ENCODE measurements at places on chromosomes 2 and 18.

GRCh38 chr2:44495544-44495943 lies 133.8 kb downstream of the CAMKMT start:
- DNase-seq = no peak

DNA sequence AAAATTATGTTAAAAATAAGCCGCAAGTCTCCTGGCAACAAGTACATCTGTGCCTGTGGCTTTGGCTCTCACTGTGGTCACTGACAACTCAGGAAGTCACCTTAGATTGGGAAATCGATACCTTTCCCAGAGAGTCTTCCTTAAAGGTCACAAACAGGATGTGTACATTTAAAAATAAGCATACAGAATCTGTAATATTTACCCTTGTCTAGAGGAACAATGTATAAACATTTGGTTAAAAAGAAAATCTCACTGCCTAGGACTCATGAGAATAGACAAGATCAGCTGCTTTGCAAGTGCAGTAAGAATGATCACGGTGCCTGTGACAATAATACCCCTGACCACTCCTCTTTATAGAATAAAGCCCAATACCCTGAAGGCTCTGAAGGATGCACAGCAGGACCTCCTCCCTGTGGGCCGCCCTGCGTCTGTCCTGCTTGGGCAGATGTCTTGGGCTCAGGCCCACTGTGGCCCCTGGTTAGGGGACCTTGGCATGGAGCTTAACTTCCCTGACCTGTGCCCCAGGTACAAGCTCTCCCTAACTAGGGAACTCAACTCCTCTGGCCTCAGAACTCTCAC lies 98.0 kb upstream of the MGAT4A start:
- no peak for DNase-seq

- no peak for DNase-seq
Observed at GRCh38 chr2:178448968-178449661, 1.9 kb downstream of the PRKRA start.

GRCh38 chr18:911486-911885 lies 6.8 kb downstream of the ADCYAP1 start:
- DNase-seq = no peak

- DNase-seq = no peak
Observed at GRCh38 chr18:25346561-25346960, 5.4 kb downstream of the ZNF521 start.

DNA sequence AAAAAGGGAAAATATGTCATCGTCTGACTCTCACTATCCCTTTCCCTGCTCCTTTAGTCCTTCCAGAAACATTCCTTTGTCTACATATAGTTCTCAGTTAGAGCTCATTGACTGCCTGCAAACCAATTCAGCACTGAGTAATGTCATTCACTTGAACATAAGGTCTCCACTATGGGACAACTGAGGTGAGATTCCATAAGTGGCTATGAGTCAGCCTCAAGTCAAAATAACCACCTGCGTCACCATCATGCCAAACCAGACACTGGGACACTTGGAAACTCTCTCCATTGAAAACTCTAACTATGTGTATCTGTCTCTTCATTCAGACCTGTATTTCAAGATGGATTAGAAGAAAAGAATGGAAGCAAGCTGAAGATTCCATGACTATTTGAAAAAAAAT lies 878.0 kb upstream of the PIK3C3 start:
- DNase-seq = no peak

- DNase-seq = no peak
Observed at GRCh38 chr2:222490131-222490530, 65.8 kb downstream of the SGPP2 start.

DNA sequence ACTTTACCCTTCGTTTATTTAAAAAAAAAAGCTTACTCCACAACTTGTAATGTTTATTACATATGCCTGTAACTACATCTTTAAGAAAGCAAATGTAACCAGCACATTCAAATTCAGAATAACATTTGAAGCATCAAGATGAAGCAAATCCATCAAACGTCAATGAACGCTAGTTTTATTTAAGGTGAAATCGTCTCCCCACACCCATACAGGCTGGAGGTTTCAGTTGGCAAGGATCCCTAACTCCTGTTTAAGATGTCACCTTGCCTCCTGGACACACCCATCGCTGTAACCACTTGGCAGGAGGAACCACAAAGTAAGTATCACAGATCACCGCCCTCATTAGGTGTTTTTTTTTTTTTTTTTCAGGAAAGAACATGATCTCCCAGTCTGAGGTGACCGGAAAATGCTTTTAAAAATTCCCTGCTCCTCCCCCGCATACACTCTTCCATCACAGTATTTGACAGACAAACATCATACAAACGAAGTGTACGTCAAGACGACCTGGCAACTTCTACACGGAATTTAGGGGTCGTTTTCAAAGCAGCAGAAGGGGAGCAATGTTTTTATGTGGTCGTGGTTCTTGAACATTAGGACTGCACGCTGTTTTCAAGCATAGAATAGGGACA lies 19.7 kb upstream of the STPG4 start:
- no peak for DNase-seq

DNA sequence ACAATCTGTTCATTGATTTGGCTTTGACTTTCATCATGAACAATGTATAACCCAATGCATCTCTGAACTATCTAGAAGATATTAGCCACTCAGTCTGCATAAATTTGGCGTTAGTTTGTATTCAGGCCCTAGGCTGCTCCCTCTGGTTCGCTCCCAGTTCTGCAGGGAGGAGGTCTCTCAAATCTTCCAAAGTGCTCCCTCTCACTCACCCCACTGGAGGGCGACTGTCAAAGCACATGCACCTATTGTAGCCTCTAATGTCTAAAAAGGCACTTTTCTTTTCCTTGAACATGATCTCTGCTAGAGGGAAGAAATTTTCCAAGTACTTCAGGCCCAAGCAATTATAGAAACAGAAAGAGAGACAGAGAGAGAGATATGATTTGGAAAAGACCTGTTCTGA lies 291.5 kb downstream of the TDRD15 start:
- DNase-seq = no peak

DNA sequence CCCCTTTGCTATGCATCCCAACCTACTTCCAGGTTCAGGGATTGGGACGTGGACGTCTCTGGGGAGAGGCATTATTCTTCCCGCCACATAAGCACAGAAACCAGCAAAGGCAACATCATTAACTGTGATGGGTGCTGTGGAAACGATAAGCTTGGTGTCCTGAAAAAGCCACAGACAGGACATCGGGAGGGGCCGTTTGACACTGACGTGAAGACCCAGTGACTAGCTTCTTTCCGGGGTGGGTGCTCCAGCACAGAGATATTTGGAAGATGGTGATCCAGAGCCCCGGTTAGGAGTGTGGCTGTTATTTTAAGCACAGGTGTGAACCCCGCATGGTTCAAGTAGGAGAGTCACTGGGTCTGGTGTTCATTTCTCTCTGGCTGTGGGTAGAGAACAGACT lies 163.8 kb upstream of the HDAC4 start:
- no peak for DNase-seq

- DNase-seq = no peak
Observed at GRCh38 chr18:78640246-78640995, 339.2 kb upstream of the SALL3 start.

- DNase-seq = no peak
Observed at GRCh38 chr2:139685090-139685983, 905.1 kb upstream of the NXPH2 start.

- DNase-seq = no peak
Observed at GRCh38 chr2:128799284-128799552, 480.6 kb upstream of the HS6ST1 start.

GRCh38 chr18:71471963-71472725 lies 1072.0 kb downstream of the CBLN2 start:
- no peak for DNase-seq

GRCh38 chr18:14179306-14179705 lies 47.1 kb upstream of the ZNF519 start:
- DNase-seq = no peak

- DNase-seq = no peak
Observed at GRCh38 chr2:167471332-167471731, 583.1 kb downstream of the XIRP2 start.

DNA sequence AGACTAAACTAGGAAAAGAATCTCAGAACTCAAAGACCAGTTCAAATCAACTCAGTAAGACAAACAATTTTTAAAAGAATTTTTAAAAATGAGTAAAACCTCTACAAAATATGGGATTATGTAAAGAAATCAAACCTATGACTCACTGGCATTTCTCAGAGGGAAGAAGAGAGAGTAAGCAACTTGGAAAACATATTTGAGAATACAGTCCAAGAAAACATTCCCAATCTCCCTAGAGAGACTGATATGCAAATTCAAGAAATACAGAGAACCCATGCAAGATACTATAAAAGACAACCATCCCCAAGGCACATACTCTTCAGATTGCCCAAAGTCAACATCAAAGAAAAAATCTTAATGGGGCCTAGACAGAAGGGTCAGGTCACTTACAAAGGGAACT lies 162.7 kb downstream of the WDPCP start:
- DNase-seq = no peak

- DNase-seq = no peak
Observed at GRCh38 chr2:134470561-134471168, 216.8 kb downstream of the MGAT5 start.

DNA sequence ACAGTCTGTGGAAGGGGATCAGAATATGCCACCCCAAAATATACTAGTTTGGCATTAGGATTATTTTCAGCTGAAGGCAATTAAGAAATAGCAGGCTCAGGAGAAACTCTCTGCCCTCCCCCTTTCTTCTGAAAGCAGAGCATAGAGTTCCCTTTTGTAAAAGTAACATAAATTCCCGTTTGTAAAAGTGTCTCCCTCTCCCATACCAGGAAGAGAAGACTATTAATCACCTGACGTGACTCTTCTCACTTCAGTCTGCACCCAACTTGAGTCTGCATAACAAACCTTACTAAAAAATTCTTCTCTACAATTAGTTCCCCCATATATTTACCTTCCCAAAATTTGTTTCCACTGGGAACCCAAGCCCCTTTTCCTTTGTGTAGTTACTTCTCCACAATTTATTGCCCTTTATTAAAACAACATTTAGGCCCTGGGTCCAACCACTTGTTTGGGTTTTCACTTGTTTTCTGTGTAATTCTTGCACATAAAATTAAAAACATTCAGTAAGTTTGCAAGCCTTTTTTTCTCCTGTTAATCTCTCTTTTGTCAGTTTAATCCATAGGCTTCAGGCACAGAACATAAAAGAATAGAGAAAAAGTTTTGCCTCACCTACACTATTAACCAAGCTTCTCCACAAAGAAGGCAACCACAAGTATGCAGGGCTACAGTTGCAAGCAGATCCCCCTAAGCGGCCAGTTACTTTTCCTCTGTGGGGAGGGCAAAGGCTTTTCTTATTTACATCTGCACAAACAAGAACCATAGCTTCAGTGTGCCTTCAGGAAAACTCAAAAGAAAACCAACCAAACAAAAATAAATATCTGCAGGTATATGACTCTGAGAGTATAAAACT lies 107.6 kb upstream of the MSH2 start:
- no peak for DNase-seq

DNA sequence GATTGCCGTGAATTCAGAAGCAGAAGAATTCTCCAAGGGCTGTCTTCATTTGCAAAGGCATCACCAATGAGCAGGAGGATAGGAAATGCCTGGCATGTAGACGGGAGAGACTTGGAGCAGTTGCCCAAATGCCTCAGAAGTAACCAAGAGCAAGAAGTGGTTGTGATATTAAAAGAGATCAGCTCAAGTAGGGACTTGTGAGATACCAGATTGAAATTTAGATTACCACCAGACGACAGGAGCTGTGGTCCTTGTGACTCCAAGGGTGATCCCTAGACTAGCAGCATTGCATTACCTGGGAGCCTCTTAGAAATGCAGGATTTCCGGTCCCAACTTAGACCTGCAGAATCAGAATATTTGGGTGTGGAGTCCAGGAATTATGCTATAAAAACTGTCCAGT lies 228.6 kb upstream of the EPAS1 start:
- no peak for DNase-seq

- no peak for DNase-seq
Observed at GRCh38 chr2:85956646-85957039, 67.9 kb upstream of the ST3GAL5 start.

GRCh38 chr2:76008001-76008702 lies 297.4 kb upstream of the GCFC2 start:
- DNase-seq = no peak

GRCh38 chr18:980586-980985 lies 75.9 kb downstream of the ADCYAP1 start:
- DNase-seq = no peak

DNA sequence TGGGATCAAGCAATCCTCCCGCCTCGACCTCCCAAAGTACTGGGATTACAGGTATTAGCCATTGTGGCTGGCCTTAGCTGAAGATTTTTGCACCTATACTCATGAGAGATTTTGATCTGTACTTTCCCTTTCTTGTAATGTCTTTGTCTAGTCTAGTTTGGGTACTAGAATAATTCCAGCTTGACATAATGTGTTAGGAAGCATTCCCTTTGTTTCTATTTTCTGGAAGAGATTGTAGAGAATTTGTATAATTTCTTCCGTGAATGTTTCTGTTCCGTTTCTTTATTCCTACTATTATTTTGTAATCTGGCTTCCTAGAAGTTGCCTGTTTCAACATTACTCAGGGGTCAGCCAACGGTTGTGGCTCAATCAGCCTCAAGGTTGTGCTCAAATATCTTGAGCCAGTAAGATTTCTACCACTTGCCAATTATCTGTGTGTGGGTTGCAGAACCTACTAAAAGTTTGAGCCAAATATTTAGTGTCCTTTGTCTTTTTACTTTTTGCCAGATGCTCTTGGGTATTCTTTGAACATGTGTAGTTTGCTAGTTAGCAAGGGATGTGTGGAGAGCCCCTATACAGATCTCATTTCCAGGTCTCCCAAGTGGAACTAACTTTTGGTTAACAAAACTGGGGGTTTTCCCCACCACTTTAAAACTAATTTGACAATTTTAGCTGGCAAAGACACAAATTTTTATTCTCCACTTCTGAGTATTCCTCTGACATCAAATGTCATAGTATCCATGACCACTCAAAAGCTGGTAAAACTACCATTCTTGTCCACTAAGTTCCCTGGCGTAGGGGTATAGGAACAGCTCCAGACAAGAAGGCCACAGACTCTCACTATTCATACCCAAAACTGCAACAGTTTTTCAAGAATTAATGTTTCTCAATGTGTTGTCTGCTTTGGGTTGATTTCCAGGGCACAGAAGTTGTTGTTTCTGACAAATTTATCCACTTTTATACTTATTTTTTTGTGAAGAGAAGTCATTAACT lies 42.8 kb upstream of the BAZ2B start:
- DNase-seq = no peak

- DNase-seq = no peak
Observed at GRCh38 chr18:79248495-79249060, 147.2 kb upstream of the NFATC1 start.

- DNase-seq = no peak
Observed at GRCh38 chr2:73968357-73968937, 16.3 kb upstream of the TET3 start.

DNA sequence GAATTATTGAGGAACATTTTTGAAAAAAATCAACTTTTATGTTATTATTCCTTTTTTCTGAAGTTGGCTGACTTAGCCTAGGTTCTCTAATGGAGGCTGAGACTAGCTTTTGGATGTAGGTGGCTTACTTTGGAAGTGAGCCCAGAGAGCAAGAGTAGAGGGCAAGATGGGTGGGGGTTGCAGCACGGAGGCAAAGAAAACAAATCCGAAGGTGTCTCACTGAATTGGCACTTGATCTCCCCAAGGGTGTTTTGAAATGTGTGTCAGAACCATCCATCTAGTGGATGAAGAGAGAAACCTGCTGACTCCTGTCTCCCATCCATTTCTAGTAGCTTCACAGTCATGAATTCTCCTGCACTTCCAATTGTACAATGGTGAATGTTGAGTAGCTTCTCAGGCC lies 390.7 kb downstream of the TMEM182 start:
- DNase-seq = no peak

Data from stimulated activated CD4-positive, alpha-beta T cell treated with anti-CD3 and anti-CD28 coated beads, Interleukin-12 subunit alpha, Interleukin-12 subunit beta, amount 100 ng/mL, for 4 hours (primary cell).